Stimulated activated CD8-positive, alpha-beta memory T cell treated with anti-CD3 and anti-CD28 coated beads, Interleukin-4, amount 100 ng/mL, for 24 hours (primary cell): ENCODE measurements at places on chromosomes 2 and 18.

- no peak for DNase-seq
Measured at GRCh38 chr2:126761256-126761980, 105.5 kb downstream of the GYPC start.

GRCh38 chr18:64115881-64116280, 33.0 kb downstream of the LINC00305 start:
- no peak for DNase-seq

GRCh38 chr2:209956271-209956670, 46.2 kb upstream of the RPE start:
- DNase-seq, result no peak

- no peak for DNase-seq
Measured at GRCh38 chr2:8435608-8436007, 246.2 kb upstream of the ID2 start.

- DNase-seq, result peak; percentile 1
Measured at GRCh38 chr18:26190506-26190905, 35.7 kb upstream of the TAF4B start.

DNA sequence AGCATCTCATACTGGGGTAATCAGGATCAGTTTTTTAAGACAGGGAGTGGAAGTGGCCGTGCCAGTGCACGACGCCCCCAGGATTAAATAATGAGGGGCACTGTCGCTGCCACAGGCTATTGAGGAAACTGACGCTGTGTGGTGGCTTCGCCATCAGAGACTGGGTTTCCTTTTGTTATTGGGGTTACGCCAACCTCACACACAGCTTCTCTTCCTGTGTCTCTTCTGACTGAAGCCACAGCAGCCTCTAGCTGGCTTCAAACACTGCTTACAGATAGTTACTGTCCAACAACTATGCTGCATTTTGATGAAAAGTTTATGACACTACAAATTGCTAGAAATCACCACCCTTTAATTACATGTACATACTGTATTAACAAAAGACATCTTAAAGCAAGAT, 521.9 kb upstream of the SALL3 start:
- no peak for DNase-seq

DNA sequence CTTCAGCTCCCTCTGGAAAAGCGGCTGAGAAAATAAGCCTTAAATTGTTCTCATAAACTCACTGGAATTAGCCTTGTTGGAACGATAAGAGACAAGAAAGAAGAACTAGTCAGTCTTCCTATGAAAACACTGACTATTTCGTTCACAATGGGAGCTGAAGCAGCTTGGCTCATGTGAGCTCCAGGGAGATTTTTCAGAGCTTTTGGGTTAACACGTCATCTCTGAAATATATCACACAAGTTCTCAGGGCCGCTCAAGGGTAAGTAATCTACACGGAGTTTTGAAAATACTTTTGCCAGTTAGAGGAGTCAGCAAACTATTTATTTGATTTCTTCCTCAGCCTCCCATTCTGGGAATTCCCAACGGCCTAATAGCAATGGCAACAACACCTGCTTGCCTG, 316.2 kb upstream of the MGAT5 start:
- no peak for DNase-seq
